ENCODE measurements at places on chromosomes 11 and 22. TPM values are rescaled to one million over a fixed set of nuclear protein-coding genes. Genes with fewer than 3 reads are reported as not detected.

EHF gene
- polyA plus RNA-seq, result 27.5 TPM

MAP4K2 gene
- 27.7 TPM for polyA plus RNA-seq

ABCC8 gene
- polyA plus RNA-seq, result 2.0 TPM

APLNR gene
- 66.7 TPM for polyA plus RNA-seq

All from left renal pelvis (tissue), 4 donors.